ENCODE measurements at places on chromosomes 2 and 18.

GRCh38 chr18:69974365-69974764 lies 26.7 kb upstream of the CD226 start:
- DNase-seq, result no peak

- DNase-seq, result peak; percentile 4
Observed at GRCh38 chr18:49059028-49059834, 108.5 kb upstream of the SMAD7 start.

GRCh38 chr2:202327858-202328257 lies 48.3 kb upstream of the BMPR2 start:
- no peak for DNase-seq

GRCh38 chr2:119179991-119180390 lies 21.4 kb upstream of the C1QL2 start:
- peak; percentile 33 for DNase-seq

DNA sequence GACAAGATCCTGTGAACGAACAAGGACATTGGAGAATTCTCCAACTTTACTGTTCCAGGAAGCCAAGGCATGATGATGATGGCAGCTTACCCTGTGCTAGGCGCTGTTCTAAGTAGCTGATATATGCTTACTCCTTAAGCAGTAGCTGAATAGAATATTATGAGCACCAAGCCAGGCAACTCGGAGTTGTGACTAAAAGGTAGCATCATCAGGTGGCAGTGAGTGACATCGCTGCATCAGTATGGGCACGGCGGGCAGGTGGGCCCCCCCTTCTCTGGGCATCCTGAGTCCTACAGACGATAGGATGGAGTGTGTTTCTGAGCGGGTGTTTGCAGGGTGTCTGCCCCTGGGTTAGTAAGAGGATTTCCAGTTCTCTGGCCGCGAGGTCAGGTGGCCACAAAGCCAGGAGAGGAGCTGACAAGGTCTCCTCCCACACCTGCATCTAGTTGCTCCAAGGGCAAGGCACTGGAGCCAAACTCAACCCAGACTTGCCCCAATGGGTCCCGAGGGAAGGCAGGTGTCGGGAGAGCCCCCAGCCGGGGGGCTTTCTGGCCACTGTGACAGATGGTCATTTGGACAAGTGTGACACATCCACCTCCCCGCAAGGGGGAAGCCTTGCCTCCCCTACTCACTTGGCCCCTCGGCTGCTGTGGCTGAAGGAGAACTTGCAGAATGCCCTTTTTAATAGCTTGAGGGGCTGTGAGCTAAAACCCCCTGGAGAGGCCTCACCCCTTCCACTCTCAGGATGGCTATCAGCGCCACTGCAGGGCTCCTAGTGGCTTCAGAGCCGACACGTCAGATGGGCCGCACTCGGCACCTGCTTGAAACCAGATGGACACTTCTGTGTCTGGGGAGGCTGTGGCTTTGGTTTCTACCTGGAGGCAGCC lies 55.5 kb downstream of the CRACDL start:
- no peak for DNase-seq

DNA sequence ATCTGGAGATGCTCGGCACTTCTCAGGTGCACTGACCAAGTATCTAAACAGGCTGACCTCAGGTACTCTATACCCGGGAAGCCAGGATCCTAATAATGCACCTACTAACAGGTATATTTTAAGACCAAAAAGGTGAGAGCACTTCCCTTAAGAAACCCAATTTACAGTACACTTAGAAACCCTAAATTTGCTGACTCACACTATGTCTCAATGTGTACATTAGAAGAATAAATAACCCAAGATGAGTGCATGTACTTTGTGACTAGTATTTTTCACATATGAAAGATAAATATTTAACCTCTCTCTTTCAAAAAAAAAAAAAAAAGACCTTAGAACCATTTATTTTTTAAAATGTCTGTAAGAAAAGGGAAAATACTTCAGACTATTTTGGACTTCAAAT lies 118.8 kb downstream of the ZNF516 start:
- no peak for DNase-seq

DNA sequence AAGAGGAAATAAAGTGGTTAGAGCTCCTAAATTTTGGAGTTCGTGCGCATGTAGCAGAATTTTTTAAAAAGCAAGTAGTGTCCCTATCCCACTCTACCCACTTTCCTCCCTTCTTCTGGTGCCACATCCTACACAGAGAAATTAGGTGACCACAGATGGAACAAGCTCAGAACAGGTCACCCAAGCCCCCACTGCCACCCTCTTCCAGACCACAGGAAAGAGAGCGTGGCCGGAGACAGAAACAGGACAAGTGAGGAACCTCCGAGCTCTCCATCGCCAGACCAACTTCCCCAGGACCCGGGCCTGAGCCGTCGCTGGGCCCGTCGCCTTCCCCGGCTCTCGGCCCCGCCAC lies 433 bp downstream of the NPC1 start:
- no peak for DNase-seq

DNA sequence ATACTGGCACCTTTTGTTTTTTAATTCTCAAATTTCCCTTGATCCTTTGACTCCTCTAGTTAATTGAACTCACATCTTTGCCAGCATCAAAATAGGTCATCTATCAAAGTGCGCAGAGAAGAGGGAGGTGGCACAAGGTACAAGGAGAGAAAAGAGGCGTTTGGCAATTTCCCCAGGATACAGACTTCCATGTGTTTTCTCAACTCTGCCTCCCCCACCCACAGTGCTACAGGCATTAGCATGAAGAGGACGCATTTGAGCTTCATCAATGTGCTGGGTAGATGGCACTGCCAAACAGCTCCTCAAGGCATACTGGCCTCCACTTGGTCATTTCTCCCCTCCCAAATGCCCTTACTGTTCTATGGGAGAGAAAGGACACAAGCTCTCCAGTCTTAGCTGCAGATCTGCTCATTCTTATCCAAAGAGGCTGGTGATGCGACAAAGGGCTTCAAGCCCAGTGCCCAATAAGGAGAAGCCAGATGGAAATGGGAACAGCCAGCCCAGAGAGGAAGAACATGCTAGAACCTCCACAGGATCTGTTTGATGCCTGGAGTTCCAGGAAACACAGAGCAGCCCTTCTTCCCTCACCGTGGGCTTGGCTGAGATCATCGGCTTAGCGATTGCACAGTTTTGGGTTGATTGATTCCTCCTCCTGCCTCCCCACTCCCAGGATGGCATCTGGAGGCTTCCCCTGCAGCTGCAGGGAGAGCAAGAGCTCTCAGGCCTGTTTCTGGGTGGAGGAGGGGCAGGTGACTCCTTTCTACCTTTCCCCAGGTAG lies 144.7 kb upstream of the SMAD2 start:
- no peak for DNase-seq

GRCh38 chr2:25266399-25266798 lies 75.3 kb downstream of the DNMT3A start:
- no peak for DNase-seq

DNA sequence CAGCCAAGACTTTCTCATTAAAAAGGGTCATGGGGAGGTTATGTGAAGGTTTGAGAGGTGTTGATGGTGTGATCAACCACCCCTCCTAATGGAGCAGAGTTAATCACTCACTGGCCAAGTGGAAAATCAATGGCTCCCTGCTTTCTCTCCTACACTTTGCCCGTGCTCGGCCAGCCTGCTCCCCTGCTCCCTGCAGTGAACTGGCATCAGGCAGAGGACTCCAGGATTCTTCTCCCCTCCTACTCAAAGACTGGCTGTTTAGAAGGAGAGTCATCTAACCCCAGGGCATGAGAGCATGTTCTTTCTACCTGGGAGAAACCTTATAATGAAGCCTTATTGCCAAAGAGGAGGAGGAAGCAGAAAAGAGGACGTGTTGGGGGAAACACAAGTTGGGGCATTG lies 74.9 kb downstream of the SGPP2 start:
- DNase-seq, result no peak

GRCh38 chr2:54524226-54524991 lies 68.3 kb downstream of the SPTBN1 start:
- DNase-seq, result peak; percentile 94

GRCh38 chr2:155266583-155266982 lies 568.1 kb downstream of the KCNJ3 start:
- no peak for DNase-seq

GRCh38 chr2:228268301-228268700 lies 86.8 kb upstream of the SPHKAP start:
- DNase-seq, result no peak

- no peak for DNase-seq
Observed at GRCh38 chr18:57258131-57258777, 94.1 kb upstream of the ST8SIA3 start.

GRCh38 chr2:1563084-1563857 lies 150.0 kb downstream of the TPO start:
- DNase-seq, result no peak

- DNase-seq, result no peak
Observed at GRCh38 chr2:44155666-44156446, 12.8 kb upstream of the PPM1B start.

- DNase-seq, result no peak
Observed at GRCh38 chr2:128012698-128013097, 15.2 kb downstream of the SAP130 start.

GRCh38 chr2:21369787-21370186 lies 246.0 kb downstream of the TDRD15 start:
- DNase-seq, result no peak

DNA sequence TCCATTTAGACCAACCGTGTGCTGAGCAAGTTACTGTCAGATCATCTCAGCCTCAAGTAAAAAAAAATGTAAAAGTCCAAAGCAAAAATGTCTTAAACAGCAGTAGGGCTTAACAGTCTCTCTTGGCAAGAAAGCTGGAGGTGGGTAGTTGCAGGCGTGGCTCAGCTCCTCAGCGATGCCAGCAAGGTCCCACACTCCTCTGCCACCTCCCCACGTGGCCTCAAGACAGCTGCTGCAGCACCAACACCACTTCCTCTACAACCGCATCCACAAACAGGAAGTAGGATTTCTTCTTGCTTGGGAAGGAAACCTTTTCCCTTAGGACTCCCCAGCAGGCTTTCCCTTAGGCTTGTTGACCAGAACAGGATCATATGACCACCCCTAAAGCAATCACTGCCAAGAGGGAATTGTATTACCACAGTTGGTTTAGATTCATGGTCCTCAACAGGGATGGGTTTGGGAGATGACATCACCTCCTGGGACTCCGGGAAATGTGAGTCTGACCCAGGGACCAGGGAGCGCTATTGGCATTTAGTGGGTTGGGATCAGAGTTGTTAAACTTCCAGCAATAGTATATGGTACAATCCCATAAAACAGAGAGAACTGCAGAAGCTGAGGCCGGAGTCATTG lies 97.1 kb downstream of the MAPK4 start:
- no peak for DNase-seq

DNA sequence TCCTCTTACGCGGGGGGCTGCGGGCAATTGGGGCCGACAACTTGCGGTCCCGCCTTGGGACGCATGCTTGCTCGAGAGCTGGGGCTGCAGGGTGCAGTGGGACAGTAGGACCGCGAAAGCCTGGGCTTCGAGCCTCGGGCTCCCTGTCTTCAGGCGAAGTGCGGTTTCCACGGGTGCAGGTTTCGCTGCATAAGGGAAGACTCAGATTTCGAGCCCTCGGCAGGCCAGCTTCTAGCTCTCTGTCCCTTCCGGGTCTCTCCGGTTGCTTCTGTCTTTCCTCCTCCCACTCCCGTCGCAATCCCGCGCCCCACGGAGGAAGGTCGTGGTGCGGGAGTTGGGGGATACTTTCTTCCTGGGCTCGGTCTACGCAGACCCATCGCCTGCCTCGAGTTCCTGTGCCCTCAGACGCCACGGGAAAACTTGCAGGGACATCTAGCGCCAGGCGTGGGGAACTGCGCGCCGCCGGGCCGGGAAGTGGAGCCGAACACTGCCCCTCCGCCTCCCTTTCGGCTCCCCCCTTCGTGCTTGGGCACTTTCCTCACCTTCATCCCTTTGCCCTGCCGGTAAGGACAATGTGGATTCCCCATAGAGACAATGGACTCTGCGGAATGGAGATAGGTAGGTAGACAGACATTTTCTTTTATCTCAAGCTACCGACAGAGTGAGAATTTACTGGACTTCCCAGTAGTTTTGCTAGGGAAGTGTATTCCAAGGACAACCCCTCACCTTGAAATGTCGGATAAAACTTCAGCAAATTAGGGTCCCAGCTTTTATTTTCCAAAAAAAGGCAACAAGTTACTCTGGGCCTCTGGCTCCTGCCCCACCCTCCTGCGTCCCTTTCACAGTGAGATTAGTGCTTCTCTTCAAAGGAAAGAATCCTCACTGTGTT lies 4.2 kb upstream of the HOXD13 start:
- DNase-seq, result peak; percentile 67

DNA sequence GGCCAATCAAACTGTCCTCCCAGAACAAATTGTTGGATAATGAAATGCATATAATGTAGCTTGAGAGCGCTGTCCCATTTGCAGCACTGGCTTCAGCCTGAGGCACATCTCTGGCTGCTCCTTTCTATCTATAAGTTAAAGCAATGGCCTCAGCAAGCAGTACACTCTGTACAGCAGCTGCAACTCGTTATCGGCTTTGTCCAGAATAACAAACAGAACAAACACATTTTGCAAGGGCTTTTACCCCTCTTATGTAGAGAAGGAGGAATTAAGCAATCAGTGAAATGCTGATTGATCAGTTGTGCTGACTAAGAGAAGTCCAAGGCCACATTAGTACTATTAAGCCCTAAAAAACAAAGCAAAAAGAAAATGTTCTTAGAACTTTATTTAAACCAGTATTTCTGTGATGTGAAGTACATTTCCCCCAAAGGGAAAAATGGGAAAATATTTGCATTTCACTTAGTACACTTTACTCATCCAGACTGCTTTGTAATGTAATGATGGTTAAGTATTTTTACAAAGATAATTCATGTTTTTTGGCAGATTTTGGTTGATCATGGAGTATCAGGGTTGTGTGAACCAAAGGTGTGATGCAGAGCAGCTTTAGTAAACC lies 15.0 kb upstream of the CPS1 start:
- DNase-seq, result no peak

DNA sequence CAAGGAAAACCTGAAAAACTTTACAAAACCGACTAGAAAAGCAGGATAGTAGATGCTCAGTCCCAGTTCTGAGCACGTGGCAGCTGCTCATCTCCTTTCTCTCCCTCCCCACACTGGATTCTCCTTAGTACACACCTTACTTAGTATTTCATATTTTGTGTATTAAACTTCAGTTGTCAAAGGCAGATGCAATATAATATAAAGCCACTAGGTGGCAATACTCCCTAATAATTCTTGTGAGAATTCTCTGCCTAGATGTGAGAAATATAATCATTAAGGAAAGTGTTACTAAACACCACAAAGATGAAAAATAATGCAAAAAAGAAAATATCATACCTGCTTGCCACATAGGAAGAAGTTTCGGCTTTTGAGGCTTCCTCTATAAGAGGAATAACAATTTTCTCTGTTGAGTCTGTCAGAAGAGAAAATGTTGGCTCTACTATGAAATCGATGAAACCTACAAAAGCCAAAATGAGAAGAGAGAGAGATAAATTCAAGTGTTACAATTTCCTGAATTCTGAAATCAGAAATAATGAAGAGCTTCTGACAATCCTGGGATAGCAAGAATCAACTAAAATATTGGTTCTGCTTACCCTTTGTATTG lies 200.6 kb downstream of the PPP1R1C start:
- peak; percentile 68 for DNase-seq

- peak; percentile 33 for DNase-seq
Observed at GRCh38 chr2:104408266-104408665, 445.6 kb upstream of the POU3F3 start.

- peak; percentile 39 for DNase-seq
Observed at GRCh38 chr18:3481696-3482210, 31.8 kb downstream of the TGIF1 start.

All from ACHN (cell line).